ENCODE measurements at places on chromosomes 1 and 21.

- H3K4me1 ChIP-seq = peaks cover 32% of the 10 kb centered on the region
- H3K36me3 ChIP-seq = peaks cover 36% of the 10 kb centered on the region
- H3K4me3 ChIP-seq = peak overlapping the region; percentile 73
- peak overlapping the region; percentile 34 for H3K27ac ChIP-seq
- no peaks in the 10 kb centered on the region for H3K27me3 ChIP-seq
- no peak for DNase-seq
These were observed 562 bp downstream of the SYTL1 start for GRCh38 chr1:27342391-27342777.

DNA sequence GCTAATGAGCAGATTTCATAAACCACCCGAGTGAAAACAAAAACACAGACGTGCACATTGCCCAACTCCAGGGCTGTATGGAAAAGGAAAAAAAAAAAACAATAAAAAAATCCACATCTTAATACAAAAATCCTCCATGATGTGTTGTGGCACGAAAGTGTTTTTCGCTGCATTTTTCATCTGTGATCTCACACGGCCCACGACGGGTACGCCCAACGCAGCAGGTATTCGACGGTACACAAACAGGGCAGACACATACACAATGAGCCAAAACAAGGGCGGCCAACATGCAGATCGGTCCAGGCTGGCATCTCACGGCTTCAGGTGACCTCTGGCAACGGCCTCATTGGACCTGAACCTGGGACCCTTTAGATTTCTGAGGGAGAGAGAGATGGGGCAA lies 31.1 kb downstream of the CASZ1 start:
- H3K27me3 ChIP-seq = no peaks in the 10 kb centered on the region
- H3K4me3 ChIP-seq = no peak overlapping the region
- no peak for DNase-seq
- H3K36me3 ChIP-seq = no peaks in the 10 kb centered on the region

DNA sequence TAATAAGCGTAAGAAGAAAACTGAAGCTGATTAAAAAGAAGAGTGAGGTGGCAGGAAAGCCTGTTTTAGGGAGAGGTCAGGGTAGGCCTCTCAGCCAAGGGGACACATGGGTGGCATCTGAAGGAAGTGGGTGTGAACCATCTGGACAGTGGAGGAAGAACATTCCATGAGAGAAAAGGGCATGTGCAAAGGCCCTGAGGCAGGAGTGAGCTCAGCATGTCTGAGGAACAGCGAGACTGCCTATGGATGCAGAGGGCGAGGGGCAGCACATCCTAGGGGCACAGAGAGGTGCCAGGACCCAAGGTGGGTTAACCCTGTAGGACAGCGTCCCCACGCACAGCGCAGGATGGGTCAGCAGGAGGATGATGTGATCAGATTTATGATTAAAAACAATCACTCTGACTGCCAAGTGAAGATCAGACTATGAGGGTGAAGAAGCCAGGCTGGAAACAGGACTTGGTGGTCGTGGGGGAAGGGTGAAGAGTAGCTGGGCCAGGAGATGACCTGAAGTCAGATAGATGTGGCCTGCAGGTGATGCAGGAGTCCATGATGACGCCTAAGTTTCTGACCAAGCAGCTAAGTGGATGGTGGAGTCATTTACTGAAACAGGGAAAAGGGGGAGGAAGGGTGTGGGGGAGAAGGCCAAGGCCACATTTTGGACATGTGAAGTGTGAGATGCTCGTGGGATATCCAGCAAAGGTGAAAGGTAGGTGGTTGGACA lies 37.9 kb downstream of the PABPC4 start:
- H3K27me3 ChIP-seq = no peaks in the 10 kb centered on the region
- peaks cover 30% of the 10 kb centered on the region for H3K36me3 ChIP-seq
- no peaks in the 10 kb centered on the region for H3K4me1 ChIP-seq
- no peak overlapping the region for H3K4me3 ChIP-seq
- H3K27ac ChIP-seq = peak overlapping the region; percentile 6

DNA sequence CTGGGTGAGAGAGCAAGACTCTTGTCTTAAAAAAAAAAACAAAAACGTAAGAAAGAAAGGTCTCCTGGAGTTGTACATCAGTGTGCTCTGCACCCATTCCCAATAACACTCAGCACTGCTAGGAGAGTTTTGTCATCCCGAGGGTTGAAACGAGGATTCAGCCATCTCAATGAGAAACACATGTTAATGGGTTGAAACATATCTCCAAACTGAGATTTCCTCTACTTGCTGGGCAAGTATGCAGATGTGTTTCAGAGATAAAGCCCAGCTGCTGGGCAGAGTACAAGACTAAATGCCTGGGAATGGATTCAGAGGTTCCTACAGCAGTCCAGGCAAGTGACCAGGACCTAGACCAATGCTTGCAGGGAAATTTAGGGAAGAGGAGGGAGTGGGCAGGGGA lies 2.6 kb upstream of the MFN2 start:
- no peak overlapping the region for H3K4me3 ChIP-seq
- DNase-seq = no peak
- peaks cover 45% of the 10 kb centered on the region for H3K36me3 ChIP-seq
- H3K27ac ChIP-seq = no peak overlapping the region
- peaks cover 23% of the 10 kb centered on the region for H3K4me1 ChIP-seq

GRCh38 chr1:182952677-182953444 lies at the start of gene SHCBP1L:
SHCBP1L (minus strand) TSS chr1:182953166; CDS start chr1:182953133, 33 bp downstream.
- H3K27me3 ChIP-seq = no peaks in the 10 kb centered on the region
- no peaks in the 10 kb centered on the region for H3K4me1 ChIP-seq
- H3K27ac ChIP-seq = no peak within 1 kb of the TSS
- no peaks in the 10 kb centered on the region for H3K36me3 ChIP-seq
- no peak for DNase-seq
- H3K4me3 ChIP-seq = no peak within 1 kb of the TSS

- H3K27ac ChIP-seq = no peak overlapping the region
- H3K36me3 ChIP-seq = no peaks in the 10 kb centered on the region
- H3K27me3 ChIP-seq = peaks cover 16% of the 10 kb centered on the region
These were observed 60.6 kb upstream of the CD1D start for GRCh38 chr1:158119976-158120653.

- no peak overlapping the region for H3K27ac ChIP-seq
- H3K4me1 ChIP-seq = no peaks in the 10 kb centered on the region
These were observed 29.5 kb downstream of the SYT2 start for GRCh38 chr1:202680586-202681352.

GRCh38 chr1:182974506-182975191 lies 21.7 kb upstream of the SHCBP1L start:
- no peaks in the 10 kb centered on the region for H3K36me3 ChIP-seq
- peaks cover 61% of the 10 kb centered on the region for H3K4me1 ChIP-seq
- H3K27ac ChIP-seq = peak overlapping the region; percentile 37
- DNase-seq = no peak
- no peak overlapping the region for H3K4me3 ChIP-seq

GRCh38 chr1:96820107-96820506 lies 98.5 kb downstream of the PTBP2 start:
- DNase-seq = no peak
- no peak overlapping the region for H3K27ac ChIP-seq
- peaks cover 1% of the 10 kb centered on the region for H3K36me3 ChIP-seq
- H3K4me3 ChIP-seq = no peak overlapping the region
- H3K27me3 ChIP-seq = no peaks in the 10 kb centered on the region
- H3K4me1 ChIP-seq = no peaks in the 10 kb centered on the region

- H3K4me3 ChIP-seq = no peak overlapping the region
- H3K4me1 ChIP-seq = peaks cover 6% of the 10 kb centered on the region
- H3K27me3 ChIP-seq = peaks cover 17% of the 10 kb centered on the region
- DNase-seq = no peak
- H3K27ac ChIP-seq = no peak overlapping the region
These were observed 23.2 kb upstream of the H6PD start for GRCh38 chr1:9211291-9211811.

- H3K36me3 ChIP-seq = no peaks in the 10 kb centered on the region
- no peaks in the 10 kb centered on the region for H3K27me3 ChIP-seq
These were observed 294.9 kb upstream of the DEPDC1 start for GRCh38 chr1:68791800-68792199.

GRCh38 chr1:18805925-18806849 lies 53.3 kb downstream of the TAS1R2 start:
- no peak overlapping the region for H3K27ac ChIP-seq
- no peak for DNase-seq
- H3K36me3 ChIP-seq = peaks cover 5% of the 10 kb centered on the region
- peaks cover 51% of the 10 kb centered on the region for H3K27me3 ChIP-seq

DNA sequence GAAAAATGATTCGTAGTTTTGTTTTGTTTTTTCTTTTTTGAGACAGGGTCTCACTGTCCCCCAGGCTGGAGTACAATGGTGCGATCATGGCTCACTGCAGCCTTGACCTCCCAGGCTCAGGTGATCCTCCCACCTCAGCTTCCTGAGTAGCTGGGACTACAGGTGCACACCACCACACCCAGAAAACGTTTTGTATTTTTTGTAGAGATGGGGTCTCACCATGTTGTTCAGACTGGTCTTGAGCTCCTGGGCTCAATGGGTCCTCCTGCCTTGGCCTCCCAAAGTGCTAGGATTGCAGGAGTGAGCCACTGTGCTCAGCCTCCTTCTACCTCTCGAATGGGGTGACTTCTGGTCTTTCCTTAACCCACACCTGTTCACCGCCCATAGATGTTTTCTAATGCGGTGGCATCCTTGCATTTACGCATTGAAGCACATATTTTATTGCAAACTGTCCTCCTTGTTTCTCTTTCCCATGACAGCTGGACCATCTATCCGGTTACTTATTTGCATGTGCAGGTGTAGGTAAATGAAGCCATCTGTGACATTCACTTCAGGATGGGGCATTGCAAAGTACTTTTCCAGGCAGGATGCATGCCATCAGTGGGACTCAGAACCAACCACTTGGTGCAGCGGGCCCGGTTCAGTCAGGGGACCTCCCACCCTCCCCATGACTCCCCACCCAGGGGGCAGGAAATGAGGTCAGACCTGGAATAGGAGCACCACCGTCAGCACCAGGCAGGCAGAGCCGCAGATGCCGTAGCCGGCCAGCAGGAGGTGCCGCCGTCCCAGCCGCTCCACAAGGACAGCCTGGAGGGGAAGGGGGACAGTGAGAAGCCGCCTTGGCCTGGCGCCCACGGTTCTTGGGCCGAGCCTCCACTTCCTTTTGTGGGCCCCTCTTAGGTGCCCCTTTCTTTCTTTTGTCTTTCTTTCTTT lies 16.5 kb downstream of the SLC2A7 start:
- no peaks in the 10 kb centered on the region for H3K4me1 ChIP-seq
- no peak overlapping the region for H3K4me3 ChIP-seq
- H3K27me3 ChIP-seq = peaks cover 30% of the 10 kb centered on the region
- H3K36me3 ChIP-seq = no peaks in the 10 kb centered on the region

GRCh38 chr1:15065291-15065690 lies 88.3 kb upstream of the TMEM51 start:
- DNase-seq = no peak
- no peak overlapping the region for H3K27ac ChIP-seq
- H3K36me3 ChIP-seq = no peaks in the 10 kb centered on the region

- no peak for DNase-seq
- H3K36me3 ChIP-seq = no peaks in the 10 kb centered on the region
- H3K4me1 ChIP-seq = no peaks in the 10 kb centered on the region
These were observed 22.2 kb downstream of the SGIP1 start for GRCh38 chr1:66556161-66556611.

- H3K4me1 ChIP-seq = peaks cover 8% of the 10 kb centered on the region
- DNase-seq = no peak
- H3K27me3 ChIP-seq = peaks cover 77% of the 10 kb centered on the region
- no peak overlapping the region for H3K27ac ChIP-seq
- no peak overlapping the region for H3K4me3 ChIP-seq
These were observed 15.0 kb upstream of the BARHL2 start for GRCh38 chr1:90732136-90732535.

GRCh38 chr1:38038861-38039260 lies 7.7 kb downstream of the POU3F1 start:
- no peak overlapping the region for H3K4me3 ChIP-seq
- DNase-seq = no peak
- H3K4me1 ChIP-seq = no peaks in the 10 kb centered on the region
- no peaks in the 10 kb centered on the region for H3K36me3 ChIP-seq

DNA sequence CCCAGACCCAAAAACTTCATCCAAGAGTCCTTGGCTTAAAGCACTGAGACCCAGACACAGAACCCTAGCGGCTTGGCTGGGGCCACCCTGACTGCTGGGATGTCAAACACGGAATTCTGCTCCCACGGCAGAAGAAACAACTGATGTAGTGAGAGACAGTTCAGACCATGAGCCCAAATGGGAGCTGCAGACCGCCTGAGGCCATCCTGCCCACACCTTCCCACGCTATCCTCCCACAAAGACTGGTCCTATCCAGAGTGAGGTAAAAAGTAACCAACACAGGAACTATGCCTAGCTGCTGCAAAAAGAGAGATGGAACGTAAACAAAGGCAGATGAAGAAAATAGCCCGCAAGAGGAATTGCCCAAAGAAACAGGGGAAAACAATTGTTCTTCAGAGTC lies 203.3 kb downstream of the PTPRU start:
- H3K27me3 ChIP-seq = peaks cover 79% of the 10 kb centered on the region
- H3K27ac ChIP-seq = no peak overlapping the region
- peaks cover 18% of the 10 kb centered on the region for H3K4me1 ChIP-seq
- no peaks in the 10 kb centered on the region for H3K36me3 ChIP-seq

DNA sequence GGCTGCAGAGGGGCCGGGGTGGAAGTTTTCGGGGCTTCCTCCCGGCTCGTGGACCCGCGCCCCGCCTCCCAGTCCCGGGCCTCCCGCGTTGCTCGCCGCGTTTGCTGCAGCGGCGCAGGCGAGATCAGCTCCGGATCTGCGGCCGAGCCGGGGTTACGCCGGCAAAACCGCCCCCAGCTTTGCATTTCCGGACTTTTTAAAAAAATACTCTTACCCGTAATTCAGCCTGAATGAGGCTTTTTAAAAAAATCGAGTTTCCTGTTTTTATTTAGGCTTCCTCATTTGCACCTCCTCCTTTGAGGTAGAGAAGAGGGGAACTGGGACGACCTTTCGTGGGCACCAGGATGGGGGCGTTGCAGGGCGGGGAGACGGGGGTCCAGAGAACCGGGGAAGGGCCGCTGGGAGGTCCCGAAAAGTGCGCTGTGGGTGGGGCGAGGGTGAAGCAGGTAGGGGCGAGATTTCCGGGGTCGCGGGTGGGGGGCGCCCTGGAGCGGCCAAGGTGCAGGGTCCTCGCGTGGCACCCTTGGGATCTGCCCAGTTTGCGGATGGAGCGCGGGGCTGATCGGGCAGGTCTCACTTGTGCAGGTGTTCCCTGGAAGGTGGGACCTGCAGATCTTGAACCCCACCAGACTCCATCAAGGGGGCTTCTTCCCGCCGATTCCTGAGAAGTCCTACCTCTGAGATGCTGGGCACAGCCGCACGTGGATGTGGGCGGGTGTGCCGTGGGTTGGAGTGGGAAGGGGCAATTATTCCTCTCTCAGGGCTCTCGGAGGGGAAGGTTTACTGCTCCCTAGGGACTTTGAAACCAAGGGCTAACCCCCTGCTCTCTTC lies 1.1 kb downstream of the PIK3CD start:
- no peak overlapping the region for H3K27ac ChIP-seq
- no peak for DNase-seq

GRCh38 chr1:170076199-170076598 lies 1.7 kb upstream of the KIFAP3 start:
- no peak overlapping the region for H3K27ac ChIP-seq
- H3K36me3 ChIP-seq = peaks cover 20% of the 10 kb centered on the region
- peaks cover 23% of the 10 kb centered on the region for H3K4me1 ChIP-seq
- no peak overlapping the region for H3K4me3 ChIP-seq

Data from Calu3 (cell line).